ENCODE measurements at places on chromosomes 3 and 15. TPM values are rescaled to one million over a fixed set of nuclear protein-coding genes. Genes with fewer than 3 reads are reported as not detected.

DNA sequence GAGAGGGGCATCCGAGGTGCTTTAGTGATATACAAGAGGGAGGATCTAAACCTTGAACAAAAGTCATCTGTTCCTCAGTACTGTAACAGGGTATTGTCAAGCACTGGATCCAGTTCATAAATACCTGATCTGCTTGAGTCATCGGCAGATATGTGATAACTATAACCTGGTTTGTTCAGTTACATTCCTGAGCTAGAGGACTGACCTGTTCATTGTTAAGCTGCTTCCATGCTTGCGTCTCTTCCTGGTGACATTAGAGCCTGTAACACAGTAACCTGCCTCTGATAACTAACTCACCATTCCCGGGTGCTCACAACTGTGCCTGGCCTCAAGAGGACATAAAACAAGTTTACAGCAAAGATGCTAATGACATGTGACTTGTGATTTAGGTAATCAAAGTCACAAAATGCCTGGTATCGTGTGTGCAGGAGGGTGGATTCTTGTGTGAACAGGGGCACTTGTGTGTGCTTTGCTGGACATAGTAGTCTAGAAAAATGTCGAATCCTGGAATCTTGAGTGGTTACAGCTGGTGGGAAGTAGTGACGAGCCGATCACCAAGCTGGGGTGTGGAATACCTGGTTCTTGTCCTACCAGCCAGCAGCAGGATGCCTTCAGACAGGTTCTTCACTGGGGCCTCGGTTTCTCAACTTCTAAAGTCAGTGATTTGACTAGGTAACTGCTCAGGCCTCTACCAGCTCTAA, 30.9 kb upstream of the POLR2M start:
- no peaks in the 10 kb centered on the region for H3K36me3 ChIP-seq
- H3K4me3 ChIP-seq: no peak overlapping the region
- H3K27ac ChIP-seq: no peak overlapping the region
- no peaks in the 10 kb centered on the region for H3K4me1 ChIP-seq
- H3K27me3 ChIP-seq: peaks cover 27% of the 10 kb centered on the region
- DNase-seq: no peak

Gene IL5RA
- 0.16 TPM for polyA plus RNA-seq

GRCh38 chr15:77819048-77819850, 186.5 kb upstream of the LINGO1 start:
- H3K4me3 ChIP-seq: no peak overlapping the region
- H3K36me3 ChIP-seq: no peaks in the 10 kb centered on the region
- peaks cover 76% of the 10 kb centered on the region for H3K27me3 ChIP-seq
- H3K4me1 ChIP-seq: no peaks in the 10 kb centered on the region

GRCh38 chr3:65314269-65314668, 626.5 kb upstream of the ADAMTS9 start:
- H3K4me3 ChIP-seq: no peak overlapping the region
- no peaks in the 10 kb centered on the region for H3K4me1 ChIP-seq
- no peak overlapping the region for H3K27ac ChIP-seq

DNA sequence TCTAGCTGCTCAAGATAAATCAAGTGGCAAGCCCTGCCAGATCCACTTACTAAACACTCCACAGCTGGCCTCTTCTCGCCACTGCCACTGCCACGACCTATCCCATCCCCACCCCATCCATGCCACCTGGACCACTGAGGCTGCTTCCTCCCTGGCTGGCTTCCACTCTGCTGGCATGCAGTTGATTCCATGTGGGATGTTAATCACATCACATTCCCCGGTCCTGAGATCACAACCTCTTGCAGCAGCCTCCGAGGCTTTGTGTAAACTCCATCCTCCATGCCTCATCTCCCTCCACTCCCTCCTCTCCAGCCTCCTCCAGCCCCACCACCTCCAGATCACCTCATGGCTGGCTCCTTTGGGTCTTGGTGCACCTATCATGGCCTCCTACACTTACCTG, 7.7 kb downstream of the NCKIPSD start:
- peaks cover 4% of the 10 kb centered on the region for H3K4me1 ChIP-seq
- no peaks in the 10 kb centered on the region for H3K27me3 ChIP-seq
- no peak overlapping the region for H3K27ac ChIP-seq

GRCh38 chr15:78148392-78149067, 632 bp upstream of the IDH3A start:
- no peak for DNase-seq
- H3K27ac ChIP-seq: peak overlapping the region; percentile 70
- H3K27me3 ChIP-seq: no peaks in the 10 kb centered on the region
- H3K4me3 ChIP-seq: peak overlapping the region; percentile 83
- H3K4me1 ChIP-seq: peaks cover 23% of the 10 kb centered on the region

- H3K36me3 ChIP-seq: no peaks in the 10 kb centered on the region
- peaks cover 15% of the 10 kb centered on the region for H3K4me1 ChIP-seq
- peaks cover 15% of the 10 kb centered on the region for H3K27me3 ChIP-seq
- H3K27ac ChIP-seq: no peak overlapping the region
- DNase-seq: no peak
- H3K4me3 ChIP-seq: no peak overlapping the region
Measured at GRCh38 chr15:89662893-89663626, 7.8 kb upstream of the KIF7 start.

GRCh38 chr3:8416965-8417364, 84.7 kb upstream of the LMCD1 start:
- no peaks in the 10 kb centered on the region for H3K36me3 ChIP-seq
- H3K27ac ChIP-seq: no peak overlapping the region
- H3K4me1 ChIP-seq: no peaks in the 10 kb centered on the region
- no peaks in the 10 kb centered on the region for H3K27me3 ChIP-seq

- H3K36me3 ChIP-seq: no peaks in the 10 kb centered on the region
- no peak overlapping the region for H3K27ac ChIP-seq
- H3K4me3 ChIP-seq: no peak overlapping the region
- H3K27me3 ChIP-seq: no peaks in the 10 kb centered on the region
- no peak for DNase-seq
Measured at GRCh38 chr3:105327662-105328337, 38.9 kb upstream of the ALCAM start.

GRCh38 chr3:5187920-5188418, 462 bp downstream of the EDEM1 start:
- peaks cover 48% of the 10 kb centered on the region for H3K4me1 ChIP-seq
- H3K27ac ChIP-seq: peak overlapping the region; percentile 86
- H3K27me3 ChIP-seq: no peaks in the 10 kb centered on the region
- peaks cover 8% of the 10 kb centered on the region for H3K36me3 ChIP-seq

- no peak overlapping the region for H3K27ac ChIP-seq
- no peak for DNase-seq
- H3K4me3 ChIP-seq: no peak overlapping the region
- H3K27me3 ChIP-seq: no peaks in the 10 kb centered on the region
Measured at GRCh38 chr3:23164746-23165145, 38.4 kb upstream of the UBE2E2 start.

DNA sequence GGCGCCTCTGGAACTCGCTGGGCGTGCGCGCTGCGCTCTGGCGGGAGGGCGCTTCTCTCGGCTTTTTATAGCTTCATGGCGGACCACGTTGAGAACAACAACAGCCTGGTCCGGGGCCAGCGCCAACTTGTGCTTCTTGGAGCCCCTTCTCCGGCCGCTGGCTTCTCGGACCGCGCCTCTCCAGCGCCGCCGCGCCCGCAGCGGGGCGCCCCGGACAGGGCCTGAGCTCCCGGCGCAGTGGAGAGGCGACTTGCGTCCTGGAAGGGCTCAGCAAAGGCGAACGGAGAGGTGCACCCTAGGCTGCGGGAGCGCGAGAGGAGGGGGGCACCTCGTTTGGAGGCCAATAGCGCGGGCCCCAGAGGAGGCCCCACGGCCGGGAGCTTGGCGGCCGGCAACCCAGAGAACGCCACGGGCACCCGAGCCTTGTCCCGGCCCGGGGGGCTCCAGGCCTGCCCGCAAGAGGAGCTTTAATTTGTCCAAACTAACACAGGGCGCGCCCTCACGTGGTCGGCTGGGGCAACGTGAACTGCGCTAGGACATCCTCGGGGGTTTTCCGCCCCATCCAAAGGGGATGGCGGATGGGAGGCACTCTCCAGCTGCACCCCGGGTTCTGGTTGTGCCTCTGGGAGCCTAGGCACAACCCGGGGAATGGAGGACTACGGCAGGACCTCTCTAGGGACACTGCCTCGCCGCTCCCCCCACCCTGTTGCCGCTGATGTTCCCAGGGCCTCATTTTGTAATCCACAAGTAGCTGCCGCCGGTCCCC, 37.8 kb downstream of the HMCES start:
- peaks cover 38% of the 10 kb centered on the region for H3K4me1 ChIP-seq
- peak; percentile 85 for DNase-seq
- H3K27me3 ChIP-seq: no peaks in the 10 kb centered on the region
- H3K4me3 ChIP-seq: peak overlapping the region; percentile 78

Gene TMCO5A
- polyA plus RNA-seq: not detected

Gene HIGD2B
- not detected for polyA plus RNA-seq

Gene GXYLT2
- 2.6 TPM for polyA plus RNA-seq

DNA sequence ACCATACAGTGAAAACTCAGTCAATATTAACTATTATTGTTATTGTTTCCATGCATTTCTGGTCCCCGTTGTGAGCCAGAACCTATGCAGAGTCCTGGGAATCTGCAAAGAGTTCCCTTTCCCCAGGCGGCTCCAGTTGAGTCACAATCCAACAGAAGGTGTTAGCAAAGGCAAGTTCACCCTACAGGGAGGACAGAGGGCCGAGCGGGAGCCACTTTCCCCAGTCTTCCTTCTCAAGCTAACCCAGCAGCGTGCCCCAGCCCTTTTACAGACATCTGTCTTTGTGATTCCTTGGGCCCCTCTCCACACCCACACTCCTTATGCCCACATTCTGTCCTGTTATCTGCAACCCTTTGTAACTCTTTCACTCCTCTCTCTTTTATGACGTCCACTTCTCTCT, 13.1 kb upstream of the LTF start:
- no peak overlapping the region for H3K27ac ChIP-seq
- peaks cover 24% of the 10 kb centered on the region for H3K27me3 ChIP-seq
- DNase-seq: no peak
- H3K4me1 ChIP-seq: no peaks in the 10 kb centered on the region

Gene MUC13
- not detected for polyA plus RNA-seq

DNA sequence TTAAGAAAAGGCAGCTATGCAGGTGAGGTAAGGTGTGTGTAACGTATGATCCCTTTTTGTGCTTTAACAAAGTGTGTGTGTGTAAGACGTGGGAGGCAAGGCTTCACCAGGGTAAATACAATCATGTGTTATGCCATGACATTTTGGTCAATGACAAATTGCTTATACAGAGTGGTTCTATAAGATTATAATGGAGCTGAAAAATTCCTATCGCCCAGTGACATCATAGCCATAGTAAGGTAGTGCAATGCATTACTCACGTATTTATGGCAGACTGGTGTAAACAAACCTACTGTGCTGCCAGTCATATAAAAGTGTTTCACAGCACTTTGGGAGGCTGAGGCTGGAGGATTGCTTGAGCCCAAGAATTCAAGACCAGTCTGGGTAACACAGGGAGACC, 60.2 kb upstream of the LCTL start:
- no peak for DNase-seq
- H3K4me1 ChIP-seq: peaks cover 54% of the 10 kb centered on the region
- no peak overlapping the region for H3K27ac ChIP-seq
- peaks cover 39% of the 10 kb centered on the region for H3K36me3 ChIP-seq

- peaks cover 12% of the 10 kb centered on the region for H3K4me1 ChIP-seq
- peaks cover 2% of the 10 kb centered on the region for H3K36me3 ChIP-seq
- peak overlapping the region; percentile 91 for H3K4me3 ChIP-seq
- H3K27ac ChIP-seq: peak overlapping the region; percentile 88
- no peak for DNase-seq
Measured at GRCh38 chr3:67654844-67655177, 399 bp upstream of the SUCLG2 start.

GRCh38 chr3:14231145-14231990, 52.8 kb downstream of the LSM3 start:
- H3K4me1 ChIP-seq: peaks cover 66% of the 10 kb centered on the region
- H3K27me3 ChIP-seq: no peaks in the 10 kb centered on the region
- peak overlapping the region; percentile 90 for H3K27ac ChIP-seq
- peak; percentile 59 for DNase-seq
- no peaks in the 10 kb centered on the region for H3K36me3 ChIP-seq

- DNase-seq: no peak
- H3K4me3 ChIP-seq: no peak overlapping the region
- H3K36me3 ChIP-seq: no peaks in the 10 kb centered on the region
- no peaks in the 10 kb centered on the region for H3K4me1 ChIP-seq
Measured at GRCh38 chr3:134035836-134036235, 6.1 kb upstream of the SLCO2A1 start.

DNA sequence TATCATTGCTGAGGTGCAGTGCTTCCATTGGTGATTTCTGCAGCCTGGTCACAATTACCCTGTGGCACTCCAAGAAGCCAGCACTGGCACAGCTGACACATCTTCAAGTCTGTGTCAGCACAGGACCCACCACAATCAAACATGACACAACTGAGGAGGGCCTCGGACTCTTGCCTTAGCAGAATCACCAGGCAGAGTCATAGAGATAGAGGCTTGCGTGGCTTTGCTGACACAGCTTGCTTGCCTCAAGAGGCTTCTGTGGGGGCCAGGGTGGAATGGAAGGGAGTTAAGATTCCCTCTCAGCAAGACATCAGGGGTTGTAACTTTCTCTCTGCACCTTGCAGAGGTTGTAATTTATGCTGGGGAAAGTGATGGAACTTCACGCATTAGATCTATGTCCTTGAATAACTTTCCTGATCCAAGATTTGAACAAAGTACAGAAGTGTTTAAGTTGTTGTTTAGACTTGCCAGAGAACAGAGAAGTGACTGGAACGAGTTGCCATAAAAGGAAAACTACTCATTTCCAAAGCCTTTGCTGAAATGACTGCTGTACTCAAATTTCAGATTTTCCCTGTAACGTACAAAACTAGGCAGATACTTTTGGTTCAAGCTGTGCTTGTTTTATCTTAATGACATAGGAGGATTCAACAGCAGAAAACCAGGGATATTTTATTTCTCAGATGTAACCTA, 170.7 kb downstream of the DIPK2A start:
- no peak for DNase-seq
- H3K27me3 ChIP-seq: no peaks in the 10 kb centered on the region
- no peaks in the 10 kb centered on the region for H3K4me1 ChIP-seq
- no peaks in the 10 kb centered on the region for H3K36me3 ChIP-seq

- 0 out of 2 replicates have a peak, but pooled peaks cover 3% of the 10 kb centered on the region for H3K4me1 ChIP-seq
- H3K27me3 ChIP-seq: no peaks in the 10 kb centered on the region
- peak overlapping the region; percentile 12 for H3K27ac ChIP-seq
- no peak for DNase-seq
- no peak overlapping the region for H3K4me3 ChIP-seq
- H3K36me3 ChIP-seq: no peaks in the 10 kb centered on the region
Measured at GRCh38 chr3:186902154-186902553, 28.2 kb upstream of the ST6GAL1 start.

Gene PLSCR2
- polyA plus RNA-seq: not detected

DNA sequence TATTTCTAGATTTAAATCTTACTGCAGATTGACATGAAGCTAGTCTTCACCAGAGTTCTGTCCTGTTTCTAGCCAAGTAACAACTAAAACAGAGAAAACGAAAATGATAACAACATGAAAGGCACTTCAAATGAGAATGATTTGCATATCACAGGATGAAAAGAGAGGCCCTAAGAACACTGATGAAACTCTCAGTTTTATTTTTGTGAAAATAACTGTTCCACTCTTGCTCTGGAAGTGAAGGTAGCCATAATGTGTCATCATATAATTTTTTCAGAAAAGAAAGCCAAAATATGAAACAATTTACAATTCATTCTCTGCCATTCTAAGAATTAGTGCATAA, 274.4 kb downstream of the ADAMTSL3 start:
- DNase-seq: no peak
- no peak overlapping the region for H3K27ac ChIP-seq
- H3K4me1 ChIP-seq: no peaks in the 10 kb centered on the region
- H3K4me3 ChIP-seq: no peak overlapping the region

Data from K562 (cell line).